ENCODE measurements at places on chromosomes 2 and 18. TPM values are rescaled to one million over a fixed set of nuclear protein-coding genes. Genes with fewer than 3 reads are reported as not detected.

The CHRND gene
- total RNA-seq = not detected

DNA sequence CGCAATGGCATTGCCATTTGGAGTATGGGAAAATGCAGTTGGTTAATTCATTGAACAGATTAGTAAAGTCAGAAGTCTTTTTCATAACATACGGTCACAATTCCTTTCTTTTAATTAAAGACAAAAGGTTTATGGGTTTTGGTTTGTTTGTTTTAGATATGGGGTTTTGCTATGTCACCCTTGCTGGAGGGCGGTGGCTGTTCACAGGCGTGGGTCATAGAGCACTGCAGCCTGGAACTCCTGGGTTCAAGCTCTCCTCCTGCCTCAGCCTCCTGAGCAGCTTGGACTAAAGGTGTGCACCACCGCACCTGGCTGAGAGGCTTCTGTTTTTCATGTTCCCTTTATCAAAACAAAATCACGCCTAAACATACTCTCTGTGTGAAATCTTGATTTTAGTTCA, 18.7 kb upstream of the ELAC1 start:
- DNase-seq = no peak

DNA sequence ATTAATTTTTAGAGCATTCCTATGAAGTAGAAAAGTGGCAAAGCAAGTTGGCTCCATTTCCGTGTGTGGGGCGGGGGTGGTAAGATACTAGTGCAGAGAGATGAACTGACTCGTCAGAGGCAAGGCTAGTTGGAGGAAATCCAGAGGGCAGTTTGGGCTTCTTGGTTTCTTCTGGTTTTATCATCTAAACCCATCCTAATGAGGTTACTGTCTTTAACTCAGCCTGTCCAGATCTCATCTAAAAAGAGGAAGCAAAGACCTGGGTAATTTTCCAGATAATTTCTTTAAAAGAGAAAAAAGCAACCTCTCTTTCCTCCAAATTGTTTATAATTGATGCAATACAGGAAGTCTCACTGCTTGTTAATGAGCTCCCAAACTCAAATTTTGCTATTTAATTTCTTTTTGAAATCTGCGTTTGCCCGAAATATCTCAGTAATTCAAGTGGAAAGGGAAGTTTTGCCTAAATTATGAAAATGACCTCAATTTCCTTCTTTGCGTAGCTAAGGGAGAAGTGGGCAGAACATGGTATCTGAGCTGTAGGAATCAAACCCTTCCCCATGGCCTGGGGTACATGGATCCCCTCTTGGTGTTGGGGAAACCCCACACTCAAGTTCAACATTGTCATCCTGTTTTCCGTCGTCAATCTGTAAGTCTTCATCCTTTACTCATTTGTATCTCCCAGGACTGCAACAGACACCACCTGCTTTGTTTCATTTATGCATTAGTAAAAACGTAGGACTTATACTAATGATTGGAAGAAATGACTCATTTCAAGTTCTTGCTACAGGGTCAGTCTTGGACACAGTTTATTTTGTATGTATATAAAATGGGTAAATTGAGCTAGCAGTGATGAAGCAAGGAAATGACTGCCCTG, 89.1 kb upstream of the KLF7 start:
- no peak for DNase-seq

DNA sequence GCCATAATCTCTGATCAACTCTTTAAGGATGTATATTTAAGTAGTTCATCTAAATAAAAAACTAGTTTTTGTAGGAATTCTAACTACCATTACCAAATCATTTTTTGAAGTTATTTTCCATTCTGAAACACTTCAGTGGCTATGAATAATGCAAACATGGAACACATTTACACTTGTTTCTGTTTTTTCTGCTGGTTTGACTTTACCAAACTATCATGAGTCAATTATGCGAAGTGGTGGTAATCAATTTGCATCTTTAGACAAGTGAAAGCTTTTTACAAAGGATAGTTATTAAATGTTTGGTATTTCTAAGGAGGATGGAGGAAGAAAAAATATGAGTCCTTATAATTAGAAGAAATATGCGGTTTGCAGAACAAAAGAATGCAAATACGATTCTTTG, 202.0 kb upstream of the MMADHC start:
- DNase-seq = no peak

DNA sequence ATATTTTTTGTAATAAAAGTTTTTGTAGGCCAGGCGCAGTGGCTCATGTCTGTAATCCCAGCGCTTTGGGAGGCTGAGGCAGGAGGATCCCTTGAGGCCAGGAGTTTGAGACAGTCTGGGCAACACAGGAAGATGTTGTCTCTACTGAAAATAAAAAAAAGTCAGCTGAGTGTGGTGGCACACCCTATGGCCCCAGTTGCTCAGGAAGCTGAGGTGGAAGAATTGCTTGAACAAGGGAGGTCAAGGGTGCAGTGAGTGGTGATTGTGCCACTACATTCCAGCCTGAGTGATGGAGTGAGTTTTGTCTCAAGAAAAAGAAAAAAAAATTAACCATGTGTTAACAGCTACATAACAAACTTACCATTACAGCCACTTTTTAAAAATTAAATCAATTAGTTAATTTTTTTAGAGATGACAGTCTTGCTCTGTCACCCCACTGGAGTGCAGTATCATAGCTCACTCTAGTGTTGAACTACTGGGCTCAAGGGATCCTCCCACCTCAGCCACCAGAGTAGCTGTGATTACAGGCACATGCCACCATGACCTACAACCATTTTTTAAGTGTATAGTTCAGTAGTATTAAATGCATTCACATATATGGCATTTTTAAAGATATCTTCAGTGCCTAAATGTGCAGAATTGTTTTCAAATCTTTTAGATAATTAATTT, 67.2 kb upstream of the ACYP2 start:
- no peak for DNase-seq

- no peak for DNase-seq
Observed at GRCh38 chr2:52034706-52035105, 1002.8 kb upstream of the NRXN1 start.

DNA sequence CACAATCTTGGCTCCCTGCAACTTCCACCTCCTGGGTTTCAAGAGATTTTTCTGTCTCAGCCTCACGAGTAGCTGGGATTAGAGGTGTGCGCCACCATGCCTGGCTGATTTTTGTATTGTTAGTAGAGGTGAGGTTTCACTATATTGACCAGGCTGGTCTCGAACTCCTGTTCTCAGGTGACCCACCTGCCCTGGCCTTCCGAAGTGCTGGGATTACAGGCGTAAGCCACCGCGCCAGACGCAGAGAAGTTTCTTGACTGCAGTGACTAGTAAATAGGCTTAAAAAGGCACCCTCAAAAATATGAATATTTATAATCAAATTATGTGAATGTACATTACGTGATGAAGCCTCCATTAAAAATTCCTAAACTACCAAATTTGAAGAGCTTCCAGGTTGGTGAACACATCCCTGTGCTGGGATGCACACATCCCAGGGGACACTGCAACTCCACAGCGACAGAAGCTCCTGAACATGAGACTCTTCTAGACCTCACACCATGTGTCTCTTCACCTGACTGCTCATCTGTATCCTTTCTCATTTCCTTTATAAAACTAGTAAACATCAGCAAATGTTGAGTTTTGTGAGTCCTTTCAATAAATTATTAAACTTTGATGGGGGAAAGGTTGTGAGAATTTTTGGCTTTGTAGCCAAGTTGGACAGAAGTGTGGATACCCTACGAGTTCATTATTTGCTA, 203.3 kb upstream of the SPOPL start:
- no peak for DNase-seq

DNA sequence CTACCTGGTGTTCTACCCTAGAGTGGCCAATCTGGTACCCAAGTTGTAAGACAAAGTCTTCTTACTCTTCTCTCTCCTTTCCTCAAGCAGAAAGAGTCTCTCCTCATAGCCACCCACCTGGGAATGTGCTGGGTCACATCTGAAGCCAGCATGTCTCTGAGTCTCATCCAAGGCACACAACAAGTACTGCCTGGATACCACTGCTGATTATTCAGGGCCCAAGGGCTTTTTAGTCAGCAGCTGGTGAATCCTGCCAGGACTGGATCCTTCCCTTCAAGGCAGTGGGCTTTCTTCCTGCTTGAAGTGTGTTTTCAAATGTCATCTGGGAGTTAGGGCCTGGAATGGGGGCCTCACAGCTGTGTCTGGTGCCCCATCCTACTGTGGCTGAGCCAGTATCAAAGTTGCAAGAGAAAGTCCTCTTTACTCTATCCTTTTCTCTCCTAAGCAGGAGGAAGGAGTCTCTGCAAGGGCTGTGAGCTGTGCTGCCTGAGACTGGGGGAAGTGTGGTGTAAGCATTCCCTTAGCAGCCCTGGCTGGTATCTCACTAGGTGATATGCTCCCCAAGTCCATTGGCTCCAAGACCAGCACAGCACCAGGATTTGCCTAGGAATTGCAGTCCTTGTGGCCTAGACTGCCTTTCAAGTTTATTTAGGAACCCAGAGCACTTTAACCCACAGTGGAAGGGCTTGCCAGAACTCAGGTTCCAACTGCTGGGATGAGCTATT, 27.2 kb downstream of the OXER1 start:
- DNase-seq = no peak

- no peak for DNase-seq
Observed at GRCh38 chr2:105279126-105279525, 37.6 kb downstream of the GPR45 start.

- no peak for DNase-seq
Observed at GRCh38 chr2:160934991-160935390, 225.2 kb upstream of the TANK start.

Data from H9 (cell line).